Cardiac fibroblast (primary cell): ENCODE measurements at places on chromosomes 1 and 21.

- DNase-seq: no peak
Observed at GRCh38 chr1:176811511-176812288, 348.7 kb downstream of the PAPPA2 start.

DNA sequence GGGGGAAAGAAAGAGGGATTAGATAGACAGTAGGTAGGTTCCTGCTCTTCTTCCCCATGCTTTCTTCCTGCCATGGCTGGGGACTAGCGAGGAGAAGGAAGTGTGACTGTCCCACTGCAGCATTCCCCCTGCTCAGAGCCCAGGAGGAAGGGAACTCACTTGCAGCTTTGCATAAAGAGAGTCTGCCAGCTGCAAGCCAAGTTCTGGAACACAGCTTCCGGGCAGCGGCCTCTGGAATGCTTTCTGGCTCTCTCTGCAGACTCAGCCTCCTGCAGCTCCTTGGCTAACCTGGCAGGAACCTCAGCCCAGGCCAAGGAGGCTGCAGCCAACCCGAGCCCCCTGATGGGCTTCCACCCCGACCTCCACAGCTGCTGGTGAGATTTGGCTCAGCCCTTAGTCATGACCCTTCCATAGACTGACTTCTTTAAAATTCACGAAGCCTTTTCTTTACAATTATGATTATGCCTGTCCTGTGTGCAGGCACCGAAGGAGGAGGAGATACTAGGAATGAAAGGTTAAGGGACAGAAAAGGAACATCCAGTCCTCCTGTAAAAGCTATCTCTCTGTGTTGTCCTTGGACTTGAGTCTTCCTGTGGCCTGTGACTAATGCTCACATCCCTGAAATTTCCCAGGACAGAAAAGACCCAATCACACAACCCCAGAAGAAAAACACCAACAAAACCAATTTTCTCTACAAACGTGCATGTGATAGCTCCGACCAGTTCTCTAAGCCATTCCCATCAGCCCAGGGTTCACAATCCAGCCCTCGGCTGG, 108.2 kb upstream of the OLIG2 start:
- DNase-seq: peak; percentile 7

DNA sequence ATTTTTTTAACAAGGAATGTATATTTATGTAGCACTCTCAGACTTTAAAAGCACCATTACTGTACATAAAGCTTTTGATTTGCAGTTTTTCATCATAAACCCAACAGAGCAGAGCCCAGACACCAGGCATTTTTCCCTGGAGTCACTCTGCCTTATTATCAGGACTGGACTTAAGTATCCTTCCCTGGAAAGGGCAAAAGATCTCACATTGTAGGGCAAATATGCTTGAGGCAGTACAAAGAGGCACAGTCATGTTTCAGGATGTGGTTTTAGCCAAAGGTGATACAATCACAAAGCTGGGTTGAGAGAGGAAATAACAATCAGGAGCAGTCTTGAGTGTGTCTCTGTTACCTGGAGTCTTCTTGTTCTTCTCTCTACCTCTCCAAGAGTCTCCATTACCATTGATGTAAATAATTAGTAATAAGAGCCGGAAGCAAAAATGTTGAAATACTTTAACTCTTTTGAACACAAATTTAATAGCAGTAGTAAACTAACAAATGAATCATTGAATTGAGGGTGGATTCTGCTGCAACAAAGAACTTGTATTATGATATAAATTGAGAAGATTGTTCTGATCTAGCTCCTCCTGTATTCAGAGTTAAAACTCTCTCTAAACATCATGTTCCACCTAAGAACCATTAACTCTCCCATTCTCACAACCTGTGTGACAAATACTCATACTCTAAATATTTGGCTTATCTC, 160.5 kb downstream of the LTN1 start:
- peak; percentile 50 for DNase-seq

GRCh38 chr1:5737081-5737480, 255.1 kb downstream of the NPHP4 start:
- DNase-seq: no peak

DNA sequence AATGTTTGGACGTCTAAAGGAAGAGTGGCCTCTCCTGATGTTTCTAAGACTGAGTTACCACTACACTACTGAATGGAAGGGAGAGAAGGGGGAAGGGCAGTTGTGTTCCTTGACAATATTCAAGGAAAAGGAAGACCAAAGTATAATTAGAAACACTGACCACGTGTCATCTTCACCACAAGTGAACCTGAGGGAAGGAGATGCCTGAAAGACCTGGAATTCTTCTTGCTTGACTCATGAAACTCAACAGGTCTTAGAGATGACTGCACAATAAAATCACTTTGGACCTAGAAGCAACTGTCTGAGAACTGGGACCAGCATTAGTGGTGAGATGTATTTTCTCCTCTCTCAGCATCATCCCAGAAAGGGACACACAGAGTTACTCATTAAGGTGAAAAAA, 56.7 kb downstream of the PTPN14 start:
- DNase-seq: no peak
